ENCODE measurements at places on chromosomes 6 and 20.

DNA sequence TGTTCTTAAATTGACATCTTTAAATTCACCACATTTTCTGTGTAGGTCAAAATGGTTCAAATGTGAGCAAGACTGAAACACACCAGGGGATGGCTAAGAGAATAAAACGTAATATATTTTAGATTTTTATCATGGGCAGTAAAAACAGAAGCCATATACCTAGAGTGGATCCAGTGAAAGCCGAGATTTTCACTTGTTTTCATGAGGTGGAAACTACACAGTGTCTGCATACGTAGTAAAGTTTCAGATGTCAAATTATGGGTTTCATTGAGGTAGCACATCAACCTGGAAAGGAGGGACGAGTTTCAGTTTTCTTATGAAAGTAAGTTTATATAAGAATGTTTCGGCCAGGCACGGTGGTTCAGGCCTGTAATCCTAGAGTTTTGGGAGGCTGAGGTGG lies 25.9 kb downstream of the METTL24 start:
- no peak for DNase-seq

DNA sequence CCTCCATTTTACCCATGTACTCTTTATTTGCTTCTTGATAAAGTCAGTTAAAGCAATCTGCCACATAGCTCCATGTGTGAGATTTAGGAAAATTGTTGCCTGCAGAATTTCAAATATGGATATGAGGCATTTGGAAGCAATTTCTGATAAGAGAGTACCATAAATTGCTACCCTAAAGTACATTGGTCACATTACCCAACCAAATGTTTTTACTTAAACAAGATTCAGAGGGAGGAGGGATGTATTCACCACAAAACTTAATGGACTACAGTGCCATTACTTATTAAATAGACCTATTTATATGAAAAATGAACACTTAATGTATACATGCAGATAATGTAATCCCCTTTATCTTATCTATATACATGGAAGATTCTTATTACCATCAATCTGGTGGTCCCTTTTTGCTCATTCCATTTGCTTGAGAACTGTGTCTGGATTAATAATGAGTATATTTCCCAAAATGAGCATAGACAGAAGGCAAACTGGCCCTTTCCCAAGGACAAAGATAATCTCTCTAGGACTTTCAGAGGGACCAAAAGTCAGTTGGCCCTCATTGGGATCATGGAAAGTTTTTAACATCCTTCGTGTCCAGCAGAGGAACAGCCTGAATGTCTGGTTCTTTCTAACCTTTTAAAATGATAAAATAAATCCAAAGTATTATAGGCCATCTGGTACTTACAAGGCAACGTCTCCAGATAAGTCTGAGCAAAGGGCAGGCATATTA lies 526.4 kb downstream of the CBLN4 start:
- no peak for DNase-seq

DNA sequence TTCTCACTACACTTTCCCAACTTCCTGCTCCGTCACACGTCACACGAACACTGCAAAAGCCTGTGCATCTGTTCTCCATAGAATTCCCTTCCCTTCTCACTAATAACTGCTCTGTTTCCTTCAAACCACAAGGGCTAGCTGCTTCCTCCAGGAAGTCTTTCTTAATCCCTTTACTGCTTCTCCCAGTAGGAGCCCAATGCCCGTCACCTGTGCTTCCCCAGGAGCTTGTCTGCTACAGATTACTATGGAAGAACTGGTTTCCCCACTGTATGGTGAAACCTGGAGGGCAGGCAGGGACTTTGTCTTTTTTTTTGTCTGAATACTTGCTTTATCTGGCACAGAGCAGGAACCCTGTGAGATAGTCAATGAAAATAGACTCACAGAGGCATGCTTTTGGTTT lies 444.7 kb upstream of the MAP3K7 start:
- DNase-seq: no peak

GRCh38 chr20:574297-574942 lies 30.8 kb upstream of the CSNK2A1 start:
- no peak for DNase-seq

DNA sequence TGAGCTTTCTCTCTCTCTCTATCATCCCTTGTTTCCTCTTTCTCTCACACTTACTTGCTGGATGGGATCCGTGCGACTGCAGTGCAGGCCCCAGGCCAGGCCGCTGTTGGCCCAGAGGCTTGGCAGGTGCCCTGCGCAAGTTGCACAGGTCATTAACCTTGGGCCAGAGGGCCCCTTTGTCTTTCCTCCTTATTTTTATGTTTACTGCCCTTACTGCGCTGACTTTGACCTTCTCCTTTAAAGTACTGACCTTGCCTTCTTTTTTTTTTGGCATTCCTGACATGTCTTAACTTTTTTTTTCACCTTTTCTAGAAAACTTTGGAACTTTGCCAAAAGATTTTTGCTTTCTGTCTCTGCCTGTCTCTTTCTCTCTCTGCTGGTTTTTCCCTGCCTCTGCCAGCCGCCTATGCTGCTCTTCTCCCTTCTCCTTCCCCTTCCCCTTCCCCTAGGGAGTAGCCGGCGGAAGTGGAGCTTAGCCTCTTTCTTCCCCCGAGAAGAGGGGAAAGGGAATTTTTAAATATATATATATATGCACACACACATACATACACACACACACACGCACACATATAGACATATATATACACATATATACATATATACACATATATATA lies 59.6 kb upstream of the CDH4 start:
- DNase-seq: no peak

DNA sequence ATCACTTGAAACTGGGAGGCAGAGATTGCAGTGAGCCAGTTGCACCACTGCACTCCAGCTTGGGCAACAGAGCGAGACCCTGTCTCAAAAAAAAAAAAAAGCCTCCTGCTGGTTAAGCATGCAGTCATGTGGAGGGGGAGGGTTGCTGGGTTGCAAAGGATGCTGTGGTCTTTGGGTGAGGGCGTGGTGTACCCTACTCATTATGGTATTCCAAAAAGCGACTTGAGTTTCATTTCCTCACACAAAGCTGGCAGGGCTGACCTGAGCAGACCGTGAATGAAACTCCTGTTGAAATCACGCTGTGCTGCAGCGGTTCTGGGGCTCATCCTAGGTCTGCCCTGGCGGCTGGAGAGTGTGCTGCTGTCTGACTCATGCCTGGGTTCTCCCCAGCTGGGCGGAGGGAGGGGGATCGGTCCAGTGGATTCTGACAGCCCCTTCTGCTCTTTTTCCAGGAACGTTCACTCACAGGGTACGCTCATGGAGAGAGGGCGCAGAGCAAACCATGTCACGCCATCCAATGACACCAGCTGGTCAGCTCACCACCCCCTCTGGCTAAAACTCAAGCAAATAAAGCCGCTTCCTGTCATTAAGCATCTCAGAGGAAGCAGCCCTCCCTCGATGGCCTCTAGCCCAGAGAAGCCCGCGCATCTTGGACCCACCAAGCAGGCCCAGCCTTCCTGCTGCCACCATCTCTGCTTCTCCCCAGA lies 166.2 kb downstream of the SCML4 start:
- peak; percentile 40 for DNase-seq

DNA sequence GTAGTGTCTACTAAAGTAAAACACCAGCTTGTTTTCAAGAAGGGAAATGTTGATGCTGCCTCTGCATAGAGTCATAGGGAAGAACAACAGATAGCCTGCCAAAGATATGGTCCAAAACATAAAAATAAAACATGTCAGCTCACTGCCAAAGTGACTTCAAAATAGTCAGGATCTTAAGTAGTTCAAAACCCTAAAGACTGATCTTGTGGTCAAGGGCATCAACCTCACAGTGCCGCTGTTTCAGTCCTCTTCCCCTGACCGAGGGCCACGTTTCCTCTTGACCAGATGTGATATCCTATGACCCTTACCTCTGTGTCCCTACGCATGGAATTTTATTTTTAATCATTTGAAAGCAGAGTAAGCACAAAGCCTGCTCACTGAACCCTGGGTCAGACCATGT lies 104.2 kb upstream of the CNKSR3 start:
- no peak for DNase-seq

- DNase-seq: no peak
Measured at GRCh38 chr6:158496700-158497099, 63.2 kb upstream of the TMEM181 start.

- no peak for DNase-seq
Measured at GRCh38 chr20:46725186-46726165, 16.0 kb downstream of the SLC2A10 start.

DNA sequence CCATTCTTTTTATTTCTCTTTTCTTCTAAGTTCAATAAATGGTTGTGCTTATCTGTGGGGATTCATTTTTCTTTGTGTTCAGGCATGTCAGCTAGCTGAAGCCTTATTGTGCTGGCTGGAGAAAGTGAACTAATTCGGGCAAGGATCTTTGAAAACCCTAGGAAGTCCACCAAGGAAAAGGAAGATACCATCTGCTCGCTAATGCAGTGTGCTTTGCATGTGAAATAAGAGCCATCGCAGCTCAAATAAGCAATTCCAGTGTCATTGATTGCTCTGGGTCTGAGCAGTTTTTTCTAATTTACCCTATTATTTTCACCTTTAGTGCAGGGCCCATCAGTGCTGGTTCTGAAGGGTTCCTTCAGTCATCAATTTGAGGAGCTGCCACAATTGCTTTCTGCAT lies 309.4 kb upstream of the SOX4 start:
- no peak for DNase-seq

GRCh38 chr6:167118839-167119238 lies 4.1 kb upstream of the CCR6 start:
- no peak for DNase-seq

- no peak for DNase-seq
Measured at GRCh38 chr6:56947924-56948323, 7.0 kb upstream of the BEND6 start.

GRCh38 chr6:22631091-22631490 lies 61.7 kb downstream of the HDGFL1 start:
- no peak for DNase-seq

- no peak for DNase-seq
Measured at GRCh38 chr6:146870760-146871159, 272.0 kb downstream of the ADGB start.

- DNase-seq: no peak
Measured at GRCh38 chr20:16760431-16761304, 12.5 kb downstream of the OTOR start.

DNA sequence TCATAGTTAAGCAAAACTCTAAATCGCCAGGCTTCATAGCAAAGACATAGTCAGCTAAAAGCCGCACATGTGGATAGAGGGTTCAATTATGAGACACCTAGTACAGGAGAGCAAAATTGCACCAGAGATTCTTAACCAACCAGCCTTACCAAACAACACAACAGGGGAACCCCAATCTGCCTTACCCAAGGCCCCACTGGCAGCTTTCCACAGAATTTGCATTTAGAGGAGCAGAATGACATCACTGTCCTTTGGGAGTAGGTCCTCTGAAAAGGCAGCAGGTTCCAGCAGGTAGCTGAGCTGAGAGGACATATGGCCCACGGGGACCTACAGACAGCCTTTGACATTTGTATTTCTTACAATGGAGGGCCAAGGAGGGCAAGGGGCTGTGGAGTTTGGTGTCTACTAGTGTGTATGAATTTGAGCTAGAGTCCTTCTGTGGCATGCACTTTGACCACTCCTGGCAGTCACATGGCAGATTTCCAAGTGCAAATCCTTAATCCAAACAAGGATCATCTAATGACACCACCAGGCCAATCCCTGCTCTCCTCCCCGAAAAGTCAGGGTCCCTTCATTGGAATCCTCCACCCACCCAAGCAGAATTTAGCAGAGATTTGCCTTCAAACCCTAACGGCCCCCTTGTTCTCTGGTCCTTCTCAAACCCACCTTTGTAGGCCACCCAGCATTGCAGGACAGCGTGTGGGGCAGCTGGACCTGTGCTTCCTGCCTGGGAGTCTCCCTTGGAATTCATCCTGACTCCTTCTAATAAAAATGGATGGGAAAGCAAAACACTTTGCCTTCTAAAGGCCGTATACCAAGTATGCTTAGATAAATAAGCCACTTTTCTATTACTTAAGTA lies 171.2 kb upstream of the SUPT3H start:
- DNase-seq: no peak

DNA sequence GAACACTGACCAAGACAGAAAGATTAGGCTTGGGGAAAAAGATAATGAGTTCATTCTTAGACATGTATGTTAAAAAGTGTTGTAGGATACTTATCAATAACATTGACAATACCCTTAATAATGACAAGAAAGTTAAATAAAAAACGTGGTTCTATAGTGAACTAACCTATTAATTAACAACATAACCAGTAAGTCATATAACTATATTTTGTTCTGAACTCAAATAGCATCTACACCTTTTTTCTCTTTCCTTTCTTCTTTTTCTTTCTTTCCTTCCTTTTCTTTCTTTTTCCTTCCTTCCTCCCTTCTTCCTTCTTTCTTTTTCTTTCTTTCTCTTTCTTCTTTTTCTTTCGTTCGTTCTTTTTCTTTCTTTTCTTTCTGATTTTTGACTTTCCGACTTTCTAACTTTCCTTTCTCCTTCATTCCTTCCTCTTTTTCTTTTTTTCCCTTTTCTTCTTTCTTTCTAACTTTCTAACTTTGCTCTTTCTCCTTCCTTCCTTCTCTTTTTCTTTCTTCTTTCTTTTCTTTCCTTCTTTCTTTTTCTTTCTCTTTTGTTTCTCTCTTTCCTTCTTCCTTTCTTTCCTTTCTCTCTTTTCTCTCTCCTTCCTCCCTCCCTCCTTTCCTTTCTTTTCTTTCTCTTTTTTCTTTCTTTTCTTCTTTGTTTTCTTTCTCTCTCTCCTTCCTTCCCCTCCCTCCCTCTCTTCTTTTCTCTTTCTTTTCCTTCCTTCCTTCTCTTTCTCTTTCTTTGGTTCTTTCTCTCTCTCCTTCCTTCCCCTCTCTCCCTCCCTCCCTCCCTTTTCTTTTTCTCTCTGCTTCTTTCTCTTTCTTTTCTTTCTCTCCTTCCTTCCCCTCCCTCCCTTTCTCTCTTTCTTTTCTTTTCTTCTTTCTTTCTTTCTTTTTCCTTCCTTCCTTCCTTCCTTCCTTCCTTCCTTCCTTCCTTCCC lies 24.6 kb downstream of the PRSS35 start:
- DNase-seq: no peak

DNA sequence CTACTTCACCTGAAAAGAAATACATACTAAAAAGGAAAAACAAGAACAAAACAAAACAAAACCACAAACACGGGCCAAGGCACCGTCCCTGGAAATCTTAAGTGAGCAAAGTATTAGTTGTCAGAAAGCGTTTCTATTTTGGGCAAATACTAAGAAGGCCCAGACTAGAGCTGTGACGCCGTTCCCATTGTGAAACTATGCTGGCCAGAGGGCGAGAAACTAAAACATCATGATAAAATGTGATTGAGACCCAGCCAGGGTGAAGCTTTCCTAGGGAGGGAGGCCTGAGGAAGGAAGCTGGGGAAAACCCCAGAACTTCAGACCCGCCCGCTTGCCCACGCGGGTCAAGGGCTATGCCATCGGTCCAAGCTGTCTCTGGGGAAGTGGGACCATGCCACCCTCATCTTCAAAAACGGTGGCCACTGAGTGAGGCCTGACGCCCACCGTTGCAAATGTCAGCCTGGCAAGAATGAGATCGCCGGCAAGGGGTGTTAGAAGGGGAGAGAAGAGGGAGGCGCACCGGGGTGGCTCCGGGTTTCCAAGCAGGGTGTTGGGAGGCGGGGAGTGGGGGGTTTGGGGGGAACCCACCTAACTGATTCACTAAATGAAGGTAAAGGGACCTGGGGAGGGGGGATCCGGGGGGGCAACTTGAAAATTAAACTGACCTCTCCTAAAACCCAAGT lies 1950.9 kb upstream of the DEFB115 start:
- DNase-seq: no peak

GRCh38 chr6:149084808-149085556 lies 232.5 kb upstream of the TAB2 start:
- no peak for DNase-seq

GRCh38 chr6:149493761-149494320 lies 9.0 kb upstream of the ZC3H12D start:
- no peak for DNase-seq

GRCh38 chr20:10131732-10132345 lies 86.8 kb upstream of the SNAP25 start:
- no peak for DNase-seq

Measured in stimulated activated CD4-positive, alpha-beta T cell treated with anti-CD3 and anti-CD28 coated beads, Interleukin-12 subunit alpha, Interleukin-12 subunit beta, amount 100 ng/mL, for 48 hours (primary cell).